ENCODE measurements at places on chromosomes 6 and 20.

DNA sequence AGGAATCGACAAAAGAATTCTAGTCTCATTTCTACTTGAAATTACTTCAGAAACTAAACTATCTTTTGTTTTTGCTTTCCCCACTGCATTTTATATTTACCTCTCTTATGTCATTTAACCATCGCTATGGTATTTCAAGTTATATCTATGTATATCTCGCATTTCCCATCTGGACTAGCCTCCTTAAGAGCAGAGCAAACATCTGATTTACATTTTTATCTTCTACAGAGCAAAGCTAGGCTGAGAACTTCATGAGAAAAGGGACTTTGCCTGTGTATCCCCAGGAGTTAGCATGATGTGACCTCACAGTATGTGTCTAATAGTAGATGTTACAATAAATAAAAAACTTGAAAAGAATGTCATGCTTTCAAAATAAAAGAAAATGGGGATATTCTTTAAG lies 201.2 kb downstream of the PTPRK start:
- DNase-seq: no peak

- DNase-seq: no peak
These were observed 1235.4 kb upstream of the GJE1 start for GRCh38 chr6:140897349-140897748.

GRCh38 chr6:155212106-155212505 lies 51.7 kb upstream of the CLDN20 start:
- DNase-seq: no peak

GRCh38 chr6:12271997-12272396 lies 18.2 kb upstream of the EDN1 start:
- no peak for DNase-seq

DNA sequence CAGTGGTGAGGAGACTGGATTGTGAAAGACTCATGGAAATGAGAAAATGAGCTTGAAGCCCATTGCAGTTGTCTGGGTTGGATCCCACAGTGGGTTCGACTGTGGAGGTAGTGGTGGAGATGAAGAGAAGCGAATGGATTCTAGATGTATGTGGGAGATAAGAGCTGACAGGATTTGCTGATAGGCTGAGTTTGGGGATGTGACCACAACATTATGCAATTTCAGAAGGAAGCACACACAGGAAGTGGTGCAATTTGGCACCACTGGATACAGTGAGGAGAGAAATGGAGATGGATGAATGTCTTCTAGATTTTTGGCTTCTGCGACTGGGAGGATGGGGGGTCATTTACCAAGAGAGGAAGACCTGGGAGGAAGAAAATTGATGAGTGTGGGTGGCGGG lies 64.4 kb upstream of the MAFB start:
- no peak for DNase-seq

DNA sequence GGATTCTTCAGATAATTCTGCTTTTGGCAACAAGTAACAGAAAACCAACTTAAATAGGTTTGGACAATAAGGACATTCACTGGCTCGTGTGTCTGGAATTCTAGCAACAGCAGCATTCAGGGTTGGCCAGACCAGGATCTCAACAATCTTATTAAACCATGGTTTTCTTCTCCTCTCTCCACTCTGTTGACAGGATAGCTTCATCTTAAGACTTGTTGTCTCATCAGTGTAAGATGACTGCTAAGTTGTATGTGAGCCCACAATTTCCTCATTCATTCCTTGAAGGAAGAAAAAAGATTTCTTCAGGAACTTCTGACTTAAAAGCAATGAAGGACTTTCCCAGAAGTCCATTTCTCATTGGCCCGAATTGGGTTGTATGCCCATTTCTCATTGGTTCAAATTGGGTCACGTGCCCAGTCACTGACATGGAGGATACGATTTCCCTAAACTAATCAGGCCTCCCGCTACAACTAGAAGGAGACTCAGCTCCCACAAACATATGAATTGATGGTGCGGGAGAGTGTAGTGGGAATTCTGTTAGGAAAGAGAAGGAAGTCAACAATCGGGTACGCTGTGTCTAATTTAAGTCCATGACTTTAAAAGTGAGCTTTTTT lies 83.7 kb downstream of the SLC22A3 start:
- DNase-seq: no peak

DNA sequence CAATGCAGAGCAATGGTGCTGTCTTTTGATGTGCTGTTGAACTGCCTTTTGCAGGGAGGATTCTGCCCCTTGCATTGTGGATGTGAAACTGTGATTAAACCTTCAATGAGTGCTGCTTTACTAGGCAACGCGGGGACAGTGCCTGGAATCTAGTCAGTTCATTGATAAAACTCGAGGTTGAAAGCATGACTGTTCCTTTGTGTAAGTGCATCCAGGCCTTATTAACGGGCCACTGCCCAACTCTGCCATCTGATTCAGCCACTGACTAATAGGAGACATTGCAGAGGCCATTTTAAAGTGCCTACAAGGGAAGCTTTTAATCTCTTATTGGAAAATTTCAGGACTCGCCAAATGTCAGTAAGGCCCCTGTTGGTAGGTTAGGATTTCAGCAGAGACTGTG lies 49.3 kb downstream of the SLC35F1 start:
- DNase-seq: no peak

GRCh38 chr6:63527658-63528514 lies 44.4 kb upstream of the LOC128125822 start:
- DNase-seq: peak; percentile 46

- no peak for DNase-seq
These were observed 19.9 kb downstream of the DSP start for GRCh38 chr6:7561153-7561964.

- DNase-seq: no peak
These were observed 2.5 kb downstream of the NPBWR2 start for GRCh38 chr20:64104667-64105451.

DNA sequence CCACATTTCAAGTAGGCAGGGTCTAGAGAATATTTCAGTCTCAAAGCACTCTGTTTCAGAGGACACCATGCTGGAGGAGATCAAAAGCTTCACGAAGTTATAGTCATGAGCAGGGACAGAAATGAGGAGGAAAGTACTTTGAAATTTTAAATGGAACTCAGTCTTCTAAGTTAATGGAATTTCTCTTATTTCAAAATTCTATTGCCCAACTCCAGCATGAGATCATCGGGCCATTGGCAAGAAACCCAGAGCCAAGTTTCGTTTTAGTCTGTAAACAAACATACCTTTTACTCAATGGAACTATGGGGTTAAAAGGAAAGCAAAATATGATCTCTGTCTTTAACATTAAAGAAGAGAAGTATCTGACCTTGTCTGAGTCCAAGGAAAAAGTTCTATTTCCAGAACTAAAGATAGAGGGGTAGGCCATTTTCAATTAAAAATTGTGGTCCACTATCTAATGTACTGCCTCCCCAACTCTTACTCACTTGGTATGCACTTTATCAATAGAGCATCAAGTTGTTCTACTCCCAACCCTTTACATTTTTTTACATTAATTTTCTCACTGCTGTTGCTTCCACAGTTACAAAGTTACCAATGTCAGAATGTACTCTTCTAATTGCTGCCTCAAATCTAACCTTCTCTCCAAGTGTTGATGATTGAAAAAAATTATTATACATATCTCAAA lies 235.3 kb upstream of the NRSN1 start:
- no peak for DNase-seq

DNA sequence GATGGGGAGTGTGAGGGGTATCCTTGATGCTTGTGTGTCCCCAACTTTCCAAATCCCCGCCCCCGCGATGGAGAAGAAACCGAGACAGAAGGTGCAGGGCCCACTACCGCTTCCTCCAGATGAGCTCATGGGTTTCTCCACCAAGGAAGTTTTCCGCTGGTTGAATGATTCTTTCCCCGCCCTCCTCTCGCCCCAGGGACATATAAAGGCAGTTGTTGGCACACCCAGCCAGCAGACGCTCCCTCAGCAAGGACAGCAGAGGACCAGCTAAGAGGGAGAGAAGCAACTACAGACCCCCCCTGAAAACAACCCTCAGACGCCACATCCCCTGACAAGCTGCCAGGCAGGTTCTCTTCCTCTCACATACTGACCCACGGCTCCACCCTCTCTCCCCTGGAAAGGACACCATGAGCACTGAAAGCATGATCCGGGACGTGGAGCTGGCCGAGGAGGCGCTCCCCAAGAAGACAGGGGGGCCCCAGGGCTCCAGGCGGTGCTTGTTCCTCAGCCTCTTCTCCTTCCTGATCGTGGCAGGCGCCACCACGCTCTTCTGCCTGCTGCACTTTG lies at the start of gene TNF:
Gene TNF (plus strand): TSS at position 231 of the 567 bp plus-strand sequence. CDS start 177 bp downstream, at position 408.
- DNase-seq: no peak

DNA sequence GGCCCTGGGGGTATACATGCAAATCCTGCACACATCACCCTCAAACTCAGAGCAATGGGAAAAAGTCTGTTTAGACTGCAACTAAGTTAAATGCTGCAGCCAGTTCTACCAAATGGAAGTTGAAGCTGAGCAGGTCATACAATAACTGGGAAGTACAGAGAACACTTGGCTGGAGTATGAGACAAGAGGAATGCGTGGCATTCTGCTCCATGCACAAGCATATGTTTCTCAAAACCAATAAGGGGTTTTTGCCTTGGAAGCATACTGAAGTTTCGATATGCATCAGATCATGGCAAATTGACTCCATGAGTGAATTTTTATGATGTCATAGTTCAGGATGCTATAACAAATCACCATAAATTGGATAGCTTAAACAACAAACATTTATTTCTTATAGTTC lies 193.8 kb downstream of the COL12A1 start:
- no peak for DNase-seq

- DNase-seq: no peak
These were observed 212.4 kb downstream of the GMPR start for GRCh38 chr6:16450821-16451220.

GRCh38 chr20:4509825-4510522 lies 211.7 kb upstream of the PRND start:
- DNase-seq: no peak

- no peak for DNase-seq
These were observed 745.7 kb downstream of the MAFB start for GRCh38 chr20:39943336-39943735.

- DNase-seq: peak; percentile 38
These were observed 1.4 kb upstream of the MUC21 start for GRCh38 chr6:30981942-30982772.

DNA sequence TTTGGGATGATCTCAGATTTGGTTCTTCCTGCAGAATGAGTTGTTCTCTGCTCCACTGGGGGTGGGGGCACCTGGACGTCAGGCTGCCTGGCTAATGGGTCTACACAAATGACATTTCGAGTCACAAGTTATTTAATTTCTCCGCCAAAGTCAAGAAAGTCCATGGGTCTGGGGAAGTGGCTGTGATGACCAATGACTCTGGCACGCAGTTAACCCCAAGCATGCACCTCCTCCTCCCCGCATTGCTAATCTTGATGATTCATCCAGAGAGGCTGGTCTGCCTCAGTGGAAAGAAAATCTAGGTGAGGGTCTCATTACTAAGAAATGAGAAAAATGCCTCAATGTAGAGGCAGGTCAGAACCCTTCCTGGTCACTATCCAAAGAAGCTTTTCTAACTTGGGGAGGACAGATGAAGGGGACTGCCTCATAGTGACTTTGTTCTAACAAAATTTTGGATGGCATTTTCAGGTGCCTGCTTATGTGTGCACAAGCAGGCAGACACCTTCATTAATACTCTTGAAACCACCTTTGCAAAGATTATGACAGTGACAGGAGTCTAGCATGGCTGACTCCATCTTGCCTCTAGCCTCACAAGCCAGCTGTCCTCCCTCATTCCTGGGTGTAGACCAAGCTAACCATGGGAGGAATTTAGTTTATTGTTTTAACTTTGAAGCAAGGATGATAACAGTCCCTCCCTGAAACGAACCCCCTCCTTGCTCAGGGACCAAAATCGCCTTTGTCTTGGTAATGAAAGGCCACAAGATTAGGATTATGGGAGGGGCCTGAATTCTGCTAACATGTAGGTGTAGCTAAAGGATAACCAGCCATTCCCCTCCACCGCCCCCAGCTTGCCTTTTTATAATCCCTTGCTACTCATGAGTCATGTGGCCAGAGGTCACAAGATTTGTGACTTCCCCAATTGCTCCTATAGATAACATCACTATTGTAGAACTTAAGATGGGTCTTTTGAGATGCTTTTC lies 98.6 kb upstream of the MRPS10 start:
- DNase-seq: peak; percentile 91

GRCh38 chr6:72784071-72784470 lies 162.2 kb downstream of the KCNQ5 start:
- DNase-seq: no peak

DNA sequence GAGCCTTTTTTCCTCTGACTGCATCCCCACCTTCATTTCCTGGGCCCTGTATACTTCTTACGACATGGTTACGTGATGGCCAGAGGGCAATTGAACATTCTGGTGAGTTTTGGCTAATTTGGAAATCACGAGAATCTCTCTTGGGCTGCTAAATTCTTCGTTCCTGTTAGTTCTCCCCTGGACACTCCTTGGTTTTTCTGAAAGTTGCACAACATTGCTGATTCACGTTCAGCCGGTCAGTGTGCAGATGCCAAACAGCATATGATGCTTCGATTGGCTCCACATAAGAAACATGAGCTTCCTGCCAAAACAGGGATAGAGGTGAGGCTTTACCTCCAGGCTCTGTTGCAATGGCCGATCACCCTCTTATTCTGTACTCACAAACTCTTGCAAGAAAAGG lies 119.4 kb upstream of the LY86 start:
- no peak for DNase-seq

DNA sequence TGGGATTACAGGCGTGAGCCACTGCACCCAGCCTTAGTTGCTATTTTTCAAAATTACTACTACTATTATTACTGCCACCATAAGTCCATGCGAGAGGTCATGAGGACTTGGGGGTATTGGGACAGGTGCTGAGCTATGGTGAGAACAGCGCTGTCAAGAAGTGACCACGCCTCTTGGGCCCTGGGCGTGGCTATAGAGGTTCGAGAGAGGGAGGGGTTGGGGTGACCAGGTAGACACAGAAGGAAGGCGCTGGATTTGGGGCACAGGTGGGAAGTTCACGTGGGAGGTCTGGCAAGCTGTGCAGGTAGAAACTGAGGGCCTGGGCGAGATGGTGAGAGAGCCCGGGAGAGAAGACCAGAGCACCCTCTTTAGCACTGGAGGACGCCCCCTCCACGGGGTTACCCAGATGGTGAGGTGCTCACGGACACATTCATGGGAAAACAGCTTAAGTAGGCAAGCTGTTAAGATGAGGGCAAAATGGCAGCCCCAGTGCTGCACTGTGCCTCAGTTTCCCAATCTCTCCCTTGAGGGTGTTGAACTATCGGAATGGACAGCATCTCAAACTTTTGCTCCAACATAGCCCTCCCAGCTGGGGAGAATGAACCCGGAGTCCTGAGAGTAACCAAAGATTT lies 61.0 kb downstream of the RAB44 start:
- DNase-seq: no peak

DNA sequence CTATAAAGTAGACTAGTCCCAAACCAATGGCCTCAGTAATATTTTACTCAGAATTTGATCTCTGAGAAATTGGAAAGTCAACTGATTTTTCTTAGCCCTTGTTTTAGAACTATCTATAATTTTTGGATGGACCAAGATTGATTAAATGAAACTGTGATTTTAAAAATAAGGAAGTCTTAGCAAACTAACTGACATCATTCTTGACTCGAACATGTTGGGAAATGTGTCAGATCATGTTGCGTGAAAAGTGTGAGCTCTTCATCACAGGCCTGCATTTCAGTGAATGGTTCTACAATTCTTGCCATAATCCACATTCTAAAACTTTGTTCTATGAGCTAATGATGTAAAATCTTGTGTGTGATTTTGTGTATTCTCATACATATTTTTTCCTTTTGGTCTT lies 11.0 kb downstream of the TNFAIP3 start:
- DNase-seq: no peak

- DNase-seq: no peak
These were observed 24.2 kb downstream of the TFAP2A start for GRCh38 chr6:10390495-10391298.

Measured in BJ (cell line).